ENCODE measurements at places on chromosomes 7 and 10. TPM values are rescaled to one million over a fixed set of nuclear protein-coding genes. Genes with fewer than 3 reads are reported as not detected.

HYAL4 gene
- polyA plus RNA-seq: not detected

OR6B1 gene
- not detected for polyA plus RNA-seq

LSM5 gene
- polyA plus RNA-seq: 469 TPM

NPFFR1 gene
- polyA plus RNA-seq: 0.05 TPM

SCIN gene
- 0.92 TPM for polyA plus RNA-seq

LEP gene
- not detected for polyA plus RNA-seq

STK17A gene
- polyA plus RNA-seq: 21.2 TPM

GTPBP10 gene
- 23.0 TPM for polyA plus RNA-seq

IRF5 gene
- polyA plus RNA-seq: 0.37 TPM

LLCFC1 gene
- polyA plus RNA-seq: not detected

GPR146 gene
- 0.37 TPM for polyA plus RNA-seq

UNC5B gene
- polyA plus RNA-seq: 8.7 TPM

VSIR gene
- not detected for polyA plus RNA-seq

CYP3A4 gene
- polyA plus RNA-seq: not detected

OSBPL3 gene
- polyA plus RNA-seq: 7.2 TPM

FOXI2 gene
- 1.1 TPM for polyA plus RNA-seq

NPTX2 gene
- polyA plus RNA-seq: 8.2 TPM

TRIM50 gene
- not detected for polyA plus RNA-seq

MRLN gene
- polyA plus RNA-seq: not detected

MBL2 gene
- polyA plus RNA-seq: not detected

SYNPO2L gene
- 0.16 TPM for polyA plus RNA-seq
